Stimulated activated CD4-positive, alpha-beta T cell treated with anti-CD3 and anti-CD28 coated beads, Interleukin-1b, Interleukin-23, amount 100 ng/mL, for 24 hours (primary cell): ENCODE measurements at places on chromosomes 16 and 17.
A peak's percentile ranks its signal among the peaks of the same experiment; 100 is the strongest.

- no peak for DNase-seq
These were observed 100.1 kb upstream of the DYNLRB2 start for GRCh38 chr16:80440667-80441066.

- DNase-seq, result no peak
These were observed 36.7 kb downstream of the ARHGAP17 start for GRCh38 chr16:24978370-24978914.

GRCh38 chr16:89344846-89345611 lies 127.5 kb downstream of the ZNF778 start:
- DNase-seq, result no peak

GRCh38 chr16:55563797-55564196 lies 2.7 kb upstream of the CAPNS2 start:
- no peak for DNase-seq

- DNase-seq, result peak; percentile 84
These were observed 1.2 kb downstream of the NGFR start for GRCh38 chr17:49496183-49496866.

DNA sequence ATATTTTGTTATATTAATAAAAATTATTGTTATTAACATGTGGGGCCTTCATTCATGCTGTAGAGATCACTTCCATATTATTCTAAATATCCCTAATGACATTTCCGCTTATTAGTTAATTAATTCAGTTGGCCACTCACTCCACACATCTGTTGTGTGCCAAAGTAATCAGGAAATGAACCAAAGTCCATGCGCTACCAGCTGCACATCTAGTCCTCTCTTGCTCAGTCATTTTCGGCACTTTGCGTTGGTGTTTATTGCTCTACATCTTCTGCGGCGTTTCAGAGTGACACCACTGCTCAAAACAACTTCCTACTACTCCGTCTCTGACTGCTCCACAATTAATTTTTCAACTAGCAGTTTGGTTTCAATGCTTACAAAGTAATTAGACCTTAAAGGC lies 101.4 kb upstream of the ZFHX3 start:
- DNase-seq, result no peak

GRCh38 chr17:50258647-50259476 lies 15.4 kb upstream of the TMEM92 start:
- DNase-seq, result no peak

DNA sequence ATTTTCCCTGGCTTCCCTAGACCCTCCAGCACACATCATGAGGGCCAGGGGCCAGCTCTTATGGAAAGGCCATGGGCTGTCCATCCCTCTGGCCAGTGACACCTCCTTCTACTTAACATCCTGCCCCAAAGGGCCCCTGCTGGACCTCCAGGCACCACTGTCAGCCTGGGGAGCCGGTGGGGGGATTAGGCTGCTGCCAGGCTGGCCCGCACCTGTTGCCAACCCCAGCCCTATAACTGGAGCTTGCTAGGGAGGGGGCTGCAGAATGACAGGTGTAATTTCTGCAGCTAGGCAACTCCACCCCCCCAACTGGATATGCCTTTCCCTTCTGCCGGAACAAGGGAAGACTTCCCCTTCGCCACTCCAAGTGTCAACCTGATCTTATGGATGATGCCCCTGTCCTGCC lies 12.5 kb downstream of the RARA start:
- DNase-seq, result no peak

DNA sequence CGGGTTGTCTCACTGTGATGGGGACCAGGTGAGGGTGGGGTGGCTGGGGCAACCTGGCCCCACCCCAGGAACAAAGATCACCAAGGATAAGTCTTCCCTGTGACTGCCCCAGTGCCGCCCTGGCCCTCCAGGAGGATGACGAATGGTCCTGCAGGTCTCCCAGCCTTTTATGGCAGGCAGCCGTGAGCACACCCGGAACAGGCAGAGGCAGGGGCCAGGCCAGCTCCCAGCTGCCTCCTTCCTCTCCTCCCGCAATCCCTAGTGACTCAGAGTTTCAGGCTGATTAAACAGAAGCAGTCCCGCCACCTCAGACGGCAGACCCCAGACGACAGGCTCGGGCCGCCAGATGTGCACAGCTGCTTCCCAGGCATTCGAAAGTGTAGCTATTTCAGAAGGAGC lies 13.3 kb downstream of the JUP start:
- no peak for DNase-seq

GRCh38 chr17:57106107-57106835 lies 21.2 kb downstream of the AKAP1 start:
- DNase-seq, result no peak

GRCh38 chr17:33942414-33942813 lies 312.7 kb upstream of the CCL2 start:
- DNase-seq, result no peak

DNA sequence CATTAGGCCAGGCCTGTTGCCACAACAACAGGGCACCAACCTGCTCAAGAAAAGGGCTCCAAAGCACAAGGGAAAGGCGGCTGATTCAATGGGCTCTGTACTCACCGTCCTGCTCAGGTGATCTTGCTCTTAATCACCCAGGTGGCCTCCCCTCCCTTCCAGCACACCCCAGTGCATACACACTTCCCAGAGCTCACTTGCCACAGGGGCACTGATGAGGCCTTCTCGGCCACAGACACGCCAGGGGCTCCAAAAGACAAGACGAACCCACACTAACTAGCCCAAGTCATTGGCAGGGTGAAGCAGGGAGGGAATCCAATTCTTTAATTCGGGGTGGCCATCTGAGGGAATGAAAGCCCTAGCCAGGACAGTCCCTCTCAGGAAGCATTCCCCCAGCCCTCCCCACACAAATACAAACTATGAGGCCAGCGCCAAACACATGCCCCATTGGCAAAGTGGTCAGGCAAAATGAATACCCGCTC lies 1.4 kb downstream of the MYO18A start:
- DNase-seq, result no peak

- DNase-seq, result no peak
These were observed 97.1 kb downstream of the DNAH3 start for GRCh38 chr16:21053590-21053989.

DNA sequence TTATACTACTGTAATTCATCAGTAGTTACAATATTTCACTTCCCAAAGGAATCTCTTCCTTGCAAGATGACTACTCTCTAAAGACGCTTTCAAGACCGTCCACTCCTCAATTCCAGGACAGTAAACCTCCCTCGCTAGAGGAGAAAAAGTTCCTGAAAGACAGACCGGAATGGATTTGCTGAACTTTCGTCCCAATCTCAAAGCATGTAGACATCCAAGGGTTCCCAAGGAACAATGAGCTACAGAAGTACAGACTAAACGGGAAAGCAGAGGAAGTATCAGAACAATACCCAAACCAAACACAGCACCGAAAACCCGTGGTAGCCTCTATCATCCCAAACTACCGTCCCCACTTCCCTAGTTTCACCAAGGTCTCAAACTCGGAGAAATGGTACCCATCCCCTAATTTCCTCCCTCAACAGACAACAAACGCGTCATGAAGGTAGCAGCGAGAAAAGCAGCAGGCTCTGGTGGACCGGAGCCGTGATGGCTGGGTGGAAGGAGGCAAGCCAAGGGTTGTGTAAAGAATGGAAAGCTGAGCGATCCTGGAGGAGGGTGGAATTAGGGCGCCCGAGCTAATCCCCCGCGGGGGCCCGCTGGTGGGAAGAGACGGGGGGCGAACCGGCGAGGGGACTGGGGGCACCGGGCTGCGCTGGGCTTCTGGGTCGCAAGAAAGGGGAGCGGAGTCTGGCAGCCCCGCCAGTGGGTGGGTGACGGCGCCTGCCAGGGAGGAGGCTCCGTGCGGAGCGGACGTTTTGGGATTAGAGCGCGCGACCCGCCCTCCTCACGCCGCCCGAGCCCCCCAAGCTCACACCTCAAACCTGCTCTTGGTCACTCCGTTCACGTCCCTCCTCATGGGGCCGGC lies 647 bp downstream of the FBXL20 start:
- DNase-seq, result no peak

GRCh38 chr17:27462149-27462548 lies 5.9 kb downstream of the KSR1 start:
- DNase-seq, result no peak

DNA sequence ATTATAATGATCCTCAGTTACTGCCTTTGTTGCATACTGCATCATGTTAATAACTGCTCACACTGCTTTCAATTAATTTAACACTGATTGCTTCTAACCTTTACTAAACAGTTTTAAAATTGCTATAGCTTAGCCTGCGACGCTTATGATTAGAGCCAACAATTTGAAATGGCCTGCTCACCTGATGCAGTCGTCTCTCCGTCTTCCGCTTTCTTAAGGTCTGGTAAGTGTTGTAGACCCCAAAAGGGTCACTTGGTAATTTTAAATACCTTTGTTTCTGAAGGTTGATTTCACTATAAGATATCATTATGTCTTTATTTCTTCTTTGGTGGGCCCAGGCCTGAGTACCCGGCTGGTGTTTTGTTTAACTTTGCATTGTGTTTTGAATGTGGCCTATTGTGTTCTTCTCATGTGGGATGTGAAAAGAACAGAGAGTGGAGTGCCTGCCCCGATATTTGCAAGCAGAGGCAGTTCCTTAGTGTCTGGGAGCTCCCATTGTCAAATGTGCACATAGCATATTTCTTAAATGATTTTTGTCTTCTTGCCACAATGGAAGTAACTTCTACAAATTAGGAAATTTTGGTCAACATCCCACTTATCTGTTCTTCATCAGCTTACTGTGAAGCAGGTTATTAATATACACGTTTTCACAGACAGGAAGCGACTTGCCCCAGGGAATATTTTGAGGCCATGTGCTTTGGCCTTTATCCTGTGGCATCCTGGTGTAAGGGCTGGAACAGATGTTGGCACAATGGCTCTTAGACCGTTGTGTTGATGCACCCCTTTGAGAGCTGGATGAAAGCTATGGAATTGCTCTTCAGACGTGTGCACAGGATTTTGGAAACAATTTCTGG lies 2.9 kb downstream of the PHKB start:
- DNase-seq, result no peak

GRCh38 chr16:11852092-11852809 lies 909 bp upstream of the RSL1D1 start:
- no peak for DNase-seq

DNA sequence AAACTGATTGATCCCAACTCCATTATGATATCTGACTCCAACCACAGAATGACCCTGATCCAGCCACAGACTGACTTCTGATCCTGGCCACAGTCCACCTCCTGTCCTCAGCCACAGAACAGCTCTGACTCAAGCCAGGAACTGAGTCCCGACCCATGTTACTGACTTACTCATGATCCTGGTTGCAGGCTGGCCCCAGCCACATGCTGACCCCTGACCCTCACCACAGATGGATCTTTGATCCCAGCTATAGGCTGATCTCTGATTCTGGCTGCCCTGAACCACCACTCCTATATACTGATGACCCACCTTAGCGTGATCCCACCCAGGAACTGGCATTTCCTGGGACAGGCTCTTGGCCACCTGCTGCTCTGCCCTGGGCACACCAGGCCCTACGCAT lies 32.2 kb upstream of the IL21R start:
- DNase-seq, result no peak

DNA sequence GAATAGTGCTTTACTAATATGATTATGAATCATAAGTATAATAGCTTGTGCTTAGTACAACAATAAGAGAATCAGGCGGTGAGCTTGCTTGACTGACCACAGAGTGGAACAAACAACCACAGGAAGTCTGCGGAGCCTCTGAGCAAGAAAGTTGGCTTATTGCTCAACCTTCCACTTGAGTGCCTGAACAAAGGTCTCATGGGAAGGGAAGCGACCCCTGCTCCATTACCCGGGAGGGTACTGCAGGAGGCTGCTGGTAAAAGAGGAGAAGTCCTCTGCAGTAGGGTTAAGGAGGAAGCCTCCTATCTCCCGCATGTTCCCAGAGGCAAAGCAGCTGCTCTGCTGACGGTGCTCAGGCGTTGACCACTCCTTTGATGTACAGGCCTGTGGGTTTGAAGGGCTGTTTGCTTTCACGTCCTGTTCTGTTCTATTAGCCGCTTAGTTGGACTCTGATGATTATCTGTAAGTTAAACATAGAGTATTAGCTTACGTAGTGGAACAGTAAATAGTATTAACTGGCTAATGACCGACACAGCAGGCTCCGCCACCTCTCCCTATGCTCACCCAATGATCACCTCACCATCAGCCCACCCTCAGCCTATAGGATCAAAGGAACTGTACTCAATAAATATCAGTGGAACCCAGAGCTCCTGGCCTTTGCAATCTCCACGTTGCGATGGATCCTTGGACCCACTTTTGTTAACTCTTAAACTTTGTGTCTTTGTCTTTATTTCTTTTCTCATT lies 17.5 kb downstream of the ALOX15B start:
- no peak for DNase-seq

- DNase-seq, result no peak
These were observed 1.6 kb upstream of the SMTNL2 start for GRCh38 chr17:4582691-4583090.

DNA sequence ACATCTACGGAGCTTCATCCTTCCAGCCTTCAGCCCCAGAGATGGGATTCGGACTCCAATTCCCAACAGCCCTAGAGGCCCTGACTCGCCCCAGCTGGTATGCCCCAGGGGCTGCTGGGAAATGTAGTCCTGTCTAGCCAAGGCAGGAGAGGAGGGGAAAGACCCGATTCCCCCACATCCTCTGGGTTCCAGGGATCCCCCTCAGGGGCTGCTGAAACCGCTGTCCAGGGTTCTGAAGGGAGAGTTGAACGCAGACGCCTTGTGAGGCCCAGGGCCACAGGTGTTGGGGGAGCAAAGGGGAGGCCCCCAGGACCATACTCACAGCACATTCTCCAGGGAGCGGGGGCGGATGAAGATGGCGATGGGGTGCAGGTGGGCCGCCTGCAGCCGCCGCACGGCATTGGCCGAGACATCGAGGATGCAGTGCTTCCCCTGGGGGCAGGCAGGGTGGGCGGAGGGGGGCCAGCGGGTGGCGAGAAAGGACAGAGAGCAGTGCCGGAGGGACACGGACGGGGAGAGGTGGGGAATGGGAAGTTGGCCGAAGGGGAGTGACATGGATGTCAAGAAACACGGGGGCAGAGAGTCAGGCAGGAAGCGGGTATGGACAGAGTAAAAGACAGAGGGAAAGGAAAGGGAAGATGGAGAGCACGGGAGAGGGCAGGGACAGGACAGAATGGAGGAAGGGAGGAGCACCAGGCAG lies 12.6 kb upstream of the ASGR1 start:
- DNase-seq, result no peak

DNA sequence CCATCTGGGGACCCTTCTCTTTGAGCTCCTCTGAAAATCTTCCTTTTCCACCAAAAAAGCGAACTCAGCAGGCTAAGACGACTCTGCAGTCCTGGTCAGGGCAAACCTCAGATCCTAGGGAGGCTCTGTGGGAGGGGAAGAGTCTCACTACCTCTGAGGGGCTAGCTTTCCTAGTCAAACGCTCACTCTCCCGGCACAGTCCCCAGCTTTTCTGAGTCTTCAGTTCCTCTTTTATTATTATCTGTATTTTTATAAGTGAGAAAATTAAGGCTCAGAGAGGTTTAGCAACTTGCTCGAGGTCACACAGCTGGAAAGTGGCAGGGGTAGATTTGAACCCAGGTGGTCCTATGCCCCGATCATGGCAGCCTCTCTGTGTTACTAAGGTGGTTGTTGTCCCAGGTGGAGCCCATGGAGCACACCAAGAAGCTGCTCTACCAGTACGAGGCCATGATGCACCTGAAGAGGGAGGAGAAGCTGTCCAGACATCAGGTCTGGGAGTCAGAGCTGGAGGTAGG lies 9.1 kb upstream of the KATNB1 start:
- DNase-seq, result no peak
